8988T (cell line): ENCODE measurements at places on chromosomes 12 and 14.

GRCh38 chr12:75020068-75020557, 189.5 kb downstream of the KCNC2 start:
- no peak for DNase-seq

DNA sequence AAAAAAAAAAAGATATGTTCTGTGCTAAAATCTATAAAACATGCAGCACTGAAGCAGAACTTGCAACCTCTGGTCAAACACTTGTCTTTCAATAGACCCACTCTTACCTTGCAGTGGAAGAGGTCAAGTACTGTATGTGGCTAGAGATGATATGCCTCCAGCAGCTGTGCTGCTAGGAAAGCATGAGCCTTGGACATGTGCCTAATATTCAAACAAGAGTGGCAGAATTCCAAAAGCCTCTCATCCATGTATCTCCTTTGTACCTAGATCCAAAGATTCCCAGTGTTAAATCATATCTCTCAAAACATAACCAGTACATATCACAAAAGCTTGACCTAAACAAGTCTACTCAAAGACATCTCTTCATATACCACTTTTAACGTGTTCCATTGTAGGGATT, 105.0 kb upstream of the CPNE8 start:
- DNase-seq = no peak

- no peak for DNase-seq
These were observed 16.4 kb upstream of the CACNA2D4 start for GRCh38 chr12:1934831-1935230.

- no peak for DNase-seq
These were observed 12.5 kb downstream of the CFAP251 start for GRCh38 chr12:121930862-121931261.

GRCh38 chr12:28611115-28611435, 420.8 kb downstream of the CCDC91 start:
- no peak for DNase-seq

DNA sequence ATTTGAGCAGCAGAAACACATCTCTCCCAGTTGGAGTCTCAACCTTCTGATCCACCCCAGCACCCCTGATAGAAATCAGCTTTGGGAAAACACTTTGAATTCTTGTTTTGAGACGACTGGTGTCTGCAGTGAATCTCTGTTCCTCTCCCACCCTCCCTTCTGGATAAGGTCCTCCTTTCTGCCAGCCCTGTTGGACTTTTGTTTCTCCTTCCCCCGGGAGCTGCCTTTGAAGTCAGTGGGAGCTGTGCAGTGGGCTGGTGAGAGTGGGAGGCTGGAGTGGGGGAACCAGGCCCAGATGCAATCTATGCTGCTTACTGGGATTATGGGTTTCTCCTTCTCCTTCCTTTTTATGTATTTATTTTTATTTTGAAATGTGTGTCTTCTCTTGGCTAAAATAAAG, 49.0 kb downstream of the FLRT2 start:
- DNase-seq = no peak

DNA sequence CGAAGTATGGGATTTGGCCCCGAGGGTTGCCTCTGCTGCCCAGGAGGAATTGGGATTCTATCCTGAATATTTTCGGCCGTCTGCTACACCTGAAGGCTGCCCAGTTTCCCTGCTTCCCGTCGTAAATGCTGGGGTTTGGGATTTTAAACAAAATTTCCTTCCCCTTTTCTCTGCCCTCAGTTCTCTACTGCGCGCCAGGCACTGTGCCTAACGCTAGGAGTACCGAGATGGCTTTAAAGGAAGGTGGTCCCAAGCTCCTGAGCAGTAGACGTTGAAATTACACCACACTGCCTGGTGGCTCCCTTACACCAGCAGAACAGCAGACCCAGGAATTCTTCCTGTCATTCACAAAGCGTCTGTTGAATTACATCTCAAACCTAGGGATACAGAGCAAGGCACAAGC, 566 bp upstream of the PRDM4 start:
- no peak for DNase-seq

GRCh38 chr12:45409966-45410365, 194.1 kb downstream of the ANO6 start:
- no peak for DNase-seq

- no peak for DNase-seq
These were observed 159.2 kb downstream of the PAX9 start for GRCh38 chr14:36820901-36821300.

DNA sequence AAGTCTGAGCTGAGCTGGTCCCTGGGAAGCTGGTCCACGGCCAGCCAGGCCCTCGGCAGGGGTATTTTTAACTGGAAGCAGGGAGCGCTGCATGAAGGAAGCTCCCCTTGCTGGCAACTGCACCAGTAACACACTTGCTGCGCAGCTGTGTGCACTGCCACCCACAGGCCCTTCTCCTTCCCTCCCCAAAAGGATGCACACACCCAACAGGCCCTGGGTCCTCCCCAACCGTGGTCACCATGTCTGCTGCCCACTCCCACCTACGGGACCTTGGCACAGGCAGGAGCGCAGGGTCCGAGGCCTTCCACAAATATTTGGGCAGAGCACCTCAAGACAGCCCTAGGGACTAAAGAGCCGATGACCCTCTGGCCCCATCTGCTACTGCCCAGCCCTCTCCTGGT, 157.0 kb upstream of the PRMT8 start:
- no peak for DNase-seq
